ENCODE measurements at places on chromosomes 6 and 20. TPM values are rescaled to one million over a fixed set of nuclear protein-coding genes. Genes with fewer than 3 reads are reported as not detected.

DNA sequence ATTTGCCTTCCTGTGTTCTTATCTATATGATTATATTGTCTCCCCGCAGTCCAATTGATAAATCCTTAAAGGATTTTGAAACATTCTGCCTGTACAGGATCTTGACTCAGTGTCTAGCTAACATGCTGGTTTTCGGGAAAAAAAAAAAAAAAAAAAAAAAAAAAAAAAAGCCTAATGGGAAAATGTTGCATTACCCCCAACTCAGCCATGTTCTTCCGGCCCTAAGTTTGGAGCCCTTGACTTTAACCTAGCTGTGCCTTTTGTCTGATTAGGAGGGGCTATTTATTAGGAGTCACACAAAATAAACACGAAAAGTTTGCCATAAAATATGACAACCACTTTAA is 244.4 kb upstream of the TCF21 start:
- DNase-seq, result no peak

GRCh38 chr6:28323813-28324424 is 12.0 kb downstream of the ZSCAN31 start:
- no peak for DNase-seq

GRCh38 chr6:124962639-124963415 is 590 bp downstream of the RNF217 start:
- no peak for DNase-seq

DNA sequence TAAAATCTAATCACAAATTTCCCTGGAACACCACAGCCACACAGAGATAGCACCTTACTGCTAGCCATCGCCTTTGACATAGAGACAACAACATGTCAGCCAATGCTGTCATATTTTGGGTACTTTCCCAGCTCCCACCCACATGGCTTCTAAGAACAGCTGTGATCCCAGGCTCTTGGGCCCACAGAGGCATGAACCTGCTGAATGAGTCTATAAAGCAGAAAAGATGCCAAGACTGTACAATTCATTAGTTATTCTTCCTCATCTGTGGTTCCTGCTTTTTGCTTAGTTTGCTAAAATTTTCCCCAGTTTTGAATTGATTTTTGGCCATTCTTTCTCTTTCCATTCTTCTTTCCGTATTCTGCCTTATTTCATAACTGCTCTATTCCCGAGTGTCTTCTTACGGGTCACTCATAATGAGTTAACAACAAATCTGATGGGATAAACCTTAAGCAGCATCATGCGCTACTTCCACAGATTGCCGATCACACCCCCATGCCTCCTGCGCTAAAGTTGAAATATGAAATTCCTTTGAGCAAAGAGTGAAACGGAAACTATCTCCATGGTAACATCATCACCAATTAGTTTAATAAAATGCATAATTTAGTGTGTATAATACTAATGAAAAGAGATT is 327.3 kb upstream of the HSF2 start:
- DNase-seq, result no peak

DNA sequence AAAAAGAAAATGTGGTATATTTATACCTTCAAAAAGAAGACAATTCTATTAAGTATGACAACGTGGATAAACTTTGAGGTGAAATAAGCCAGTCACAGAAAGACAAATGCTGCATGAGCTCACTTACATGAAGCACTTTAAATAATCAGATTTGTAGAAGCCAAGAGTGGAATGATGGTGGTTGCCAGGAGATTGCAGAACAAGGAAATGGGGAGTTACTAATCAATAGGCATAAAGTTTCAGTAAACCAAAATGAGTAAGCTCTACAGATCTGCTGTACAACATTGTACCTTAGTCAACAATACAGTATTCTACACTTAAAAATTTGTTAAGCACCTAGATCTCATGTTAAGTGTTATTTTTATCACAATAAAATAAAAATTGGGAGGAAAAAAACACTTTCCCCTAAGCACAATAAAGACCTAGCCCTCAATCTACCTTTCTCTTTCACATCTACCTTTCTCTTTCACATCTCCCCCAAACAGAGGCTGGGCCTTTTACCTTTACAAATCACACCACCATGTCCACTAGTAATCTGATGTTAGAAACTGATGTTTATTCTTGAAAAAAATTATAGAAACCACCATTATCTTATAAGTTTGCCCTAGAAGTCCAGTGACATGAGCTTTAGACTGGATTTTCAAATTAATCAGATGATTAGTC is 73.9 kb downstream of the PKIB start:
- DNase-seq, result no peak

GRCh38 chr6:16374461-16375200 is 136.2 kb downstream of the GMPR start:
- DNase-seq, result no peak

DNA sequence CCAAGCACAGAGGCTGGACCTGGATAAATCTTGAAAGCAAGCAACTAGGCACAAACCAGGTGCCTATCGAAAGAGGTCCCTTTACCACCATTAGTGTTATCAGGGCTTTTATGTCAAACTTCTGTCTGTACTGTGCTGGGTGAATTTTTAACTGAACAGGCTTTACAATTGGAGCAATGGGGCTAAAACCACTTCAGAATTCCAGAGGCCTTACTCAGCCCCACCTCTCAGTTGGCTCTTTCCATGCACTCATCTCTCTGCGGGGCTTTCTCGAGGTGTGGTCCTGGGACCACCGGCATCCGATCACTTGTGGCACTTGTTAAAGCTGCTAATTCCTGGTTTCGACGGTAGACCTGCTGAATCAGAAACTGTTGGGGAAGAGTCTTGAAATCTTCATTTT is 232.5 kb downstream of the SOX4 start:
- DNase-seq, result no peak

DNA sequence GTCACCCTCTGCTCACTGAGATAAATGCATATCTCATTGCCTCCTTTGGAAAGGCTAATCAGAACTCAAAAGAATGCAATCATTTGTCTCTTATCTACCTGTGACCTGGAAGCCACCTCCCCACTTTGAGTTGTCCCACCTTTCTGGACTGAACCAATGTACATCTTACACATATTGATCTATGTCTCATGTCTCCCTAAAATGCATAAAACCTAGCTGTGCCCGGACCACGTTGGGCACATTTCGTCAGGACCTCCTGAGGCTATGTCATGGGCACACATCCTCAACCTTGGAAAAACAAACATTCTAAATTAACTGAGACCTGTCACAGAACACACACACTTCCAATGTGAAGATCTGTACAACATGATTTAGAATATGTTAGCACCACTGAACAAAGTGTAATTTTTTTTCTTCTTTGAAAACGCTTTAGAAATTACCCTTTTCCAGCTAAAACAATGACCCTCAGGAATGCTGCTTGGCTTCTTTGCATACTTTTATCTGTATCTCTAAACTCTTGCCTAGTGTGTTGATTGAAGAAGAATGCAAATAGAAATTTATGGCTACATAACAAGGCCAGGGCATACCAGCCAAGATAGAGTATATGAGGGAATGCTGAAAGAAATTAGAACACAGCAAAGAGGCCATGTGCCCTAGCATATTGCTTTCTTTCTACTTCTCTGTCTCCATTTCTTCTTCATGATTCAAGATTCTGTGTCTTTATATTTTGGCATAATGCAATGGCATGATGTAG is 84.6 kb upstream of the DST start:
- DNase-seq, result no peak

- no peak for DNase-seq
Observed at GRCh38 chr6:118524686-118525085, 23.4 kb upstream of the PLN start.

GRCh38 chr6:63391203-63391970 is 71.6 kb upstream of the LGSN start:
- DNase-seq, result no peak

- DNase-seq, result no peak
Observed at GRCh38 chr20:25356271-25356933, 34.2 kb downstream of the ABHD12 start.

GRCh38 chr6:41714556-41715273 is 20.7 kb downstream of the TFEB start:
- no peak for DNase-seq

DNA sequence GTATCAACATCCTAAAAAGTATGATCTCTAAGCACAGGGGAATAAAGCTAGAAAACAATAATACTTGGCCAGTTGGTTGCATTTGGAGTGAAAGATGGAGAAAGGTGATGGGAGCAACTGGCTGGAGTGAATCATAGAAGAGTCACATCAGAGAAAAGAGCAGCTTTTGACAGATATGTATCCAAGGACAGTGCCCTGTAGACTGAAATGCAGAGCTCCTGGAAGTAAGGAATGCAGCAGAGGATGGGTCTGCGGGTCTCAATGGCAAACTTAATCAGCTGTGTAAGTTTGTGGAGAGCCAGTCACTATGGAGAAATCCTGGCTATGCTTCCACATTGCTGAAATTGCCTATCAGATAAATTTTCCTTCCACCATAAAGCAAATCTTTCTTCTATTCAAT is 253.6 kb upstream of the PRND start:
- DNase-seq, result no peak

GRCh38 chr6:126614642-126615504 is 275.0 kb downstream of the CENPW start:
- no peak for DNase-seq

- no peak for DNase-seq
Observed at GRCh38 chr6:80528115-80528514, 421.6 kb downstream of the BCKDHB start.

MAPK13 gene
- total RNA-seq, result 58.5 TPM

BPIFB2 gene
- not detected for total RNA-seq
